ENCODE measurements at places on chromosomes 16 and 17.

DNA sequence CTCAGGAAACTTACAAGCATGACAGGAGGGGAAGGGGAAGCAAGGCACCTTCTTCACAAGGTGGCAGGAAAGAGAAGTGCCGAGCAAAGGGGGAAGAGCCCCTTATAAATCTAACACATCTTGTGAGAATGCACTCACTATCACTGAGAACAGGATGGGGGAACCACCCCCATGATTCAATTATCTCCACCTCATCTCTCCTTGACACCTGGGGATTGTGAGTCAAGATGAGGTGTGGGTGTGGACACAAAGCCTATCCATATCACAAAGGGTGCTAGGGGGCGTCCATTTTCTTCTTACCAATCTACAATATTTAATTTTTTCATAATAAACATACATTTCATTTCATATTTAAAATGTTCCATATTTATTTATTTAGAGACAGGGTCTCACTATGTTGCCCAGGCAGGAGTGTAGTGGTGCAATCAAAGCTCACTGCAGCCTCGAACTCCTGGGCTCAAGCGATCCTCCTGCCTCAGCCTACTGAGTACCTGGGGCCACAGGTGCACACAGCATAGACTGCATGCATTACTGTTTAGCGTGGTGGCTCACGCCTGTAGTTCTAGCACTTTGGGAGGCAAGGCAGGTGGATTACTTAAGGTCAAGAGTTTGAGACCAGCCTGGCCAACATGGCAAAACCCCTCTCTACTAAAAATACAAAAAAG is 26.5 kb upstream of the FAAP100 start:
- no peak for DNase-seq

DNA sequence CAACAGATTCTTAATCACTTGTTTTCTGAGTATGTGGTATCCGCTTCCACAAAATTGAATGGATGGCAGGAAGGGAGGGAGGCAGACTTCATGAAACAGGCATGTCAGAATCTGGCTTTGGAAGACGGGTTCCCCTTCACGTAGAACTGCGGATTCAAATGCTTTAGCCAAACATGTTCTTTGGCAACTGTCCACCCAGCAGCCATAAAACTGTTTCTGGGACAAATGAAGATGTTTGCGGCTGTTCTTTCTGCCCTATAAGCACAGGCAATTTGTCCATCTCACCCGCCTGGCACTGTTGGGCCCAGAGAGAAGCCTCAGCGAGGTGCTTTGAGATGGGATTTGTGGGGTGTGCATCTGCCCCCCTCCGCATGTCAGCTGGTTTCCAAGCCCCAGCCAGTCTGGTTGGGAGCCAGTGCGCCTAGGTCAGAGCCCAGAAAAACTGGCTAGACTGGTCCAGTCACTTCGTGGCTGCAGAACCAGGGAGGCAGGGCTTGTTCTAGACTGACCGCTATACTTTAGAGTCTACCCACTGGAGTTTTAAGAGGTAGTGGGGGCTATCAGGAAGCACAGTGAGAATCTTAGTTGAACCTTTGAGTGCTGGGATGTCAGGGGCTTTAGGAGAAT is 6.3 kb downstream of the CRHR1 start:
- DNase-seq, result no peak

DNA sequence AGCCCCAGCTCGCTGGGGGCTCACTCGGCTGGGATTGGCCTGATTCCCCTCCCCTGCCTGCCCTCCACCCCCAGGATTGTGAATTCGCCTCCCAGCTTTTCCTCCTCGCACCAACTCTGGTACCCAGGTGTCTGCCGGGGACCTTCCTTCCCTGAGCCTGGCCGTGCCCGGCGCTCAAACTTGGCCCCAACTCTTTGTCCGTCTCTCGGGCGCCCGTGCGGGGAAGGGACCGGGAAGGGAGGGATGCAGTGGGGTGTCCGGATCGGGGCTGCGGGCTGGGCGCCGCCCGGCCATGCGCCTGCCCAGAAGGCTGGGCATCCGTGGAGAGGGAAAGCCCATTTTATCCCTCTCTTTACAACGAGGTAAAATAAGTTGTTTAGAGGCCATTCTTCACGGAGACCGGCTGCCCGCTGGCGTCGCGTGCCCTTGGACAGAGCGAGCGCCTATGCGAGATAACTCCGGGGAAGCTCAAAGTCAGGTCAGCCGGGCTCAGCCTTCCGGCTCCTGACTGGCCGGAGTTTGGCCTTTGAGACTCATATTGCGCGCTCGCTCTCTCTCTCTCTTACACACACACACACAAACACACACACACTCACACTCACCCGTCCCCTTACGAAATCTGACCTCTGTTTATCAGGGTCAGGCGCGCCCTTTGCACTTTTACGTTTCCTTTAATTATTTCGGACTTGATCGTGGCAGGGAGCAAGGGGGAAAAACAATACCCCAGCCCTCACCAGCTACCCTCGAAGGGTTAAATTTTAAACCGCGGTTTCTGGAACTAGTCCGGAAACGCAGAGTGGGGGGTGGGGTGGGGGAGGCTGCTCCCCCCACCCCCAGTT is 774 bp upstream of the MAF start:
- DNase-seq, result no peak

DNA sequence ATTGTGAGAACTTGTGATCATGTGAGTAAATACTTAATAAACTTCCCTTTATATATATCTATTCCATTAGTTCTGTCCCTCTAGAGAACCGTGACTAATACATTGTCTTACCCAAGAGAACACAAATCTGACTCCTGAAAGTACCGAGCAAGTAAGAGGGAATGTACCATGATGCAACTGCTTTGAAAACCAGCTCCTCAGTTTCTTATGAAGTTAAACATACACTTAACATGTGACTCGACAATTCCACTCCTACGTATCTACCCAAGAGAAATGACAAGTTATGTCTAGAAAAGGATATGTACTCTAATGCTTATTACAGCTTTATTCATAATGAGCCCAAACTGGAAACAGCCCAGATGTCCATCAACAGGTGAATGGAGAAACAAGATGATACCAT is 8.8 kb upstream of the GJD3 start:
- DNase-seq, result no peak

- DNase-seq, result no peak
Observed at GRCh38 chr17:977166-977565, 2.4 kb downstream of the NXN start.

GRCh38 chr16:4138713-4139112 is 22.5 kb upstream of the ADCY9 start:
- no peak for DNase-seq

DNA sequence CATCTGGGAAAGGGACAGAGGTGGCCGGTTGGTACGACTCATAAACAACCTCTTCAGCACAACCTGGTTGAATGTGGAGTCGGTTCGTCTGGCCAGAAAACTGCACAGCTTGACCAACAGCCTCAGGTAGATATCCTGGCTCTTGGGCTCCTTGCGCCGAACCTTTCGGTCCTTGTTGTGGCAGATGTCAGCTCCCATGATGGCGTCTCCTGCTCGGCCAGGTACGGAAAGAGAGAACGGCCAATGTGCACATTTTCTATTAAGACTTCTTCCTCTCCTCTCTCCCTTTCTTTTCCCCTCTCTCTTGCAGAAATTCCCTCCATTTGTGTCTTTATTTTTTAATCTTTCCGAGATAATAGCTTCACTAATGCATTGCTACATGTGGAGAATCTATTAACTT is 41.8 kb upstream of the CNTNAP4 start:
- DNase-seq, result no peak

Measured in stimulated activated CD8-positive, alpha-beta memory T cell treated with anti-CD3 and anti-CD28 coated beads, Interleukin-4, amount 100 ng/mL, for 1 hour (primary cell).